ENCODE measurements at places on chromosomes 1 and 21.
A peak's percentile ranks its signal among the peaks of the same experiment; 100 is the strongest.

- DNase-seq = no peak
These were observed 134.0 kb upstream of the IRF2BP2 start for GRCh38 chr1:234743791-234744611.

GRCh38 chr1:22114083-22115012, 28.5 kb downstream of the WNT4 start:
- DNase-seq = no peak

DNA sequence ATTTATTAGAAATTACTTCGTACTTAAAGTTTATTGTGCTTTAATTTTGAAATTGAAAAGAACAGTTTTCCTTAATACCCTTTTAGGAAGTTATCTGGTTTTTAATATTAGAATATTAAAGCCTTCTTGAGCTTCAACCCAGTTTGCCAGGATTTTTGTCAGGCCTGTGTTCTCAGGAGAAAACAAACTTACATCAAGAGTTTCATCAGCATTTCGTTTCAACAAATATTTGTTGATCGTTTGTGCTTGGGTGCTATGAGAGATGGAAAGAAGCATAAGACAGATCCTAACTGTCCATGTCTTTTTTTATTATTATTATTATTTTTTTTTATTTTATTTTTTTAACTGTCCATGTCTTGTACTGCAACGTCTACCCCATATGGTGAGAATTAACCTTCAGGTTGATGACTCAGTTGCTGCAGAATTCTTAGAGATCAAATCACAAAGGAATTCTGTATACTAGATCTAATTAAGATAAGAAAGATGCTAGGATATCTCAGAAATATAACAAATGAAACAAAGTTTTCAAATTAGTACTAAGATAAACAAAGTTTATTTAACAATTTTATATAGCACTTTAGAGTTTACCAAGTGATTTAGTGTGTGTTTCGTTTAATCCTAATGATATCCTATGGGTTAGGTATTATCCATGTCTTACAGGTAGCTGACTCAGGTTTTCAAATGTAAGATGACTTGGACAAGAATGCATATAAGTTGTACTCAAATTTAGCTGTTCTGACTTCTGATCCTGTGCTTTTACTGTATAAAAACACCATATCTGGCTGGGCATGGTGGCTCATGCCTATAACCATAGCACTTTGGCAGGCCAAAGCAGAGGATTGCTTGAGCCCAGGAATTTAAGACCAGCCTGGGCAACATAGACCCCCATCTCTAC, 14.3 kb downstream of the FBXO28 start:
- DNase-seq = no peak

- DNase-seq = no peak
These were observed 448.5 kb downstream of the PRDM2 start for GRCh38 chr1:14148526-14148925.

- no peak for DNase-seq
These were observed 20.1 kb downstream of the PLCH2 start for GRCh38 chr1:2496087-2496622.

- no peak for DNase-seq
These were observed 4.3 kb downstream of the RUSC1 start for GRCh38 chr1:155324717-155325602.

GRCh38 chr1:207181847-207182246, 77.8 kb downstream of the C4BPA start:
- no peak for DNase-seq

- peak; percentile 85 for DNase-seq
These were observed at the start of gene PSMA5 for GRCh38 chr1:109426281-109427170. Gene PSMA5, minus strand, starts transcription at chr1:109426448. Its CDS starts 118 bp downstream, at chr1:109426330.

DNA sequence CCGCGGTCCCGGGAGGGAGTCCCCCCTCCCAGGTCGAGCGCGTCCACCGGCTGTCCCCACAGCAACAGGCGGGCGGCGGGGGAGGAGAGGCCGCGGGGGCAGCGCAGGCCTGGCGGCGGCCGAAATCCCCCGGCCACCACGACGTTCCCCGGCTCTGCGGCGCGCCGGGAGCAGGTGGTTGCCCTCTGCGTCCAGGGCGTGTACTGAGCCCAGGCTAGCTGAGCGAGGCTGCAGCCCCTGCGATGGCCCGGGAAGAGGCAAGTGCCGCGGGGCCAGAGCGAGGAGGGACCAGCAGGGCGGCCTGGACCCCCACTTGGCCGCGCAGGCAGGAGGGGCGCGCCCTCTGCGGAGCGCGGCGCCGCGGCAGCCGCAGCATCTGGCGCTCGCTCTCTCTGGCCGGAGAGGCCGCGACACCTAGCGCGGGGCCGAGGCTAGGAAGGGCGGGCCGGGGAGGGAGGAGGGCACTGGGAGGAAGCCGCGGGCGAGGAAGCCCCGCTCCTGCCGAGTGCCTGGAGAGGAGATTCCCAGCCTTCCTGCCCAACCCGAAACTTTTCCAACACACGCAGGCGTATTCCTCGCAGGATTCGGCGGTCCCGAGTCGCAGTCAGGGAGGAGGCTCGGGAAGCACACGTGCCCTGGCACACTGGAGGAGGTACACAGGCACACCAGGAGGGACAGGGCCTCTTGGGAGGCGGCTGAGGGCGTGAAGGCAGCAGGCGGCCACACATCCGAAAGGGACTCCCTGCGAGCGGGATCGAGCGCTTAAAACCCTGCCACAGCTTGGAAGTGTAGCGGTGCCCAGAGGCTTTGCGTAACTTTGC, 4.9 kb upstream of the PROX1 start:
- no peak for DNase-seq

DNA sequence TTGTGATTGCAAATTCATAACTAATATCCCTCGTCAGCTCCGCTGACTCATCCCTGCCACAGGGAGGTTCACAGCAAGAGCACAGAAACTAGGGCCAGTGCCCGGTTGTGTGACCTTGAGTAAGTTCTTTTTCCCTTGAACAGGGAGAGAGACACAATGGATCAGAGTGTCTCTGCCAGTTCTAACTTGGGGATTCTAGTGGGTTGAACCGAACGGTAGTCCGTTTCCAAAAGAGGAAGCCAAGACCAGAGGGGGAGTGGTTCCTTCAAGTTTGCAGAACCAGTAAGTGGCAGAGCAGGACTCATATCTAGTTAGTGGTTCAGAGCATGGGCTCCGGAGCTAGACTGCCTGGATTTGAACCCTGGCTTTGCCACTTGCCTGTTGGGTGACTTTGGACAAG, 4.9 kb upstream of the SHISA4 start:
- no peak for DNase-seq

DNA sequence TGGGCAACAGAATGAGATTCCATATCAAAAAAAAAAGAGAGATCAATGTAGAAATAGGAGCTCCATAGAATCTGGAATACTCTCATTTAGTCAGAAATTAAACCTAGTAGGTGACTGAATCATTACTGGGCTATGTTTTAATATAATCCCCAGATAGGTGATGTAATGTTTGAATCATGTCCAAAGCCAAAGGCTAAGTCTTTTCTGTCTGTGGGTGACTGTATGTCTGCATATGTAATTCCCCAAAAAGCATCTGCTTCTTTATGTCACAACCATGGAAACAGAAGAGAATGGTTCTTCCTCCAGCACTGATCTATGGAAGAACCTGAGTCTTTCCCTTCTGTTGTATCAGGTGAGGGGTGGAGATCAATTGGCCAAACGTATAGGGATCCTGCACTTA, 5.8 kb downstream of the LAMC2 start:
- no peak for DNase-seq

- no peak for DNase-seq
These were observed 5.4 kb downstream of the PEA15 start for GRCh38 chr1:160210561-160210960.

- DNase-seq = no peak
These were observed 2.8 kb upstream of the ABCG1 start for GRCh38 chr21:42215942-42216725.

- DNase-seq = no peak
These were observed 2.7 kb downstream of the IFFO2 start for GRCh38 chr1:18953731-18954231.
